H9 (cell line): ENCODE measurements at places on chromosomes 7 and 10. TPM values are rescaled to one million over a fixed set of nuclear protein-coding genes. Genes with fewer than 3 reads are reported as not detected.

MLXIPL gene
- 5.5 and 6.1 TPM in 2 replicates for total RNA-seq

PRSS2 gene
- not detected in 2 replicates for total RNA-seq

- H3K4me1 ChIP-seq, result no peaks in the 10 kb centered on the region
- no peaks in the 10 kb centered on the region for H3K27me3 ChIP-seq
- H3K36me3 ChIP-seq, result no peaks in the 10 kb centered on the region; the same call in 1 of the 2 replicates
- H3K4me3 ChIP-seq, result no peak overlapping the region
- H3K27ac ChIP-seq, result no peak overlapping the region
- DNase-seq, result no peak
These were observed 17.5 kb downstream of the STEAP1B start for GRCh38 chr7:22482503-22482902.

DNA sequence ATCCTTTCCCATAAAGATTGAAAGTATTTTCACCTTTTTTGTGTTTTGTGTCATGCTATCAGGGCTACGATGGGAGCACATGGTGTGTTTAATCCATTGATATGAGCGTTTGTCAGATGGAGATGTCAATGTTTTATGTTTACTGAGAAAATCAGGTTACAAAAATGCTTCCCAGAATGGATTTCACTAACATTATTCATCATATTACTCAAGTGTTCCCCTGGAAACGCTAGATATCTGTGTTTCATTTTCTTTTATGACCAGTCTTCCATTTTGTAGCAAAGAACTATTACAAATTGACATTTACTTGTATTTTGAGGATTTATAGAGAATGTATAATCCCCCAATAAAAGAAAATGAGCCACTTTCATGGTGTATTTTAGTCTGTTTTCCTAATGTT, 293.5 kb upstream of the AKR1E2 start:
- no peaks in the 10 kb centered on the region for H3K27me3 ChIP-seq
- no peaks in the 10 kb centered on the region for H3K4me1 ChIP-seq
- no peaks in the 10 kb centered on the region for H3K36me3 ChIP-seq
- no peak overlapping the region for H3K4me3 ChIP-seq
- no peak overlapping the region for H3K27ac ChIP-seq

- no peaks in the 10 kb centered on the region; the same call in 2 of the 3 replicates for H3K36me3 ChIP-seq
- no peak overlapping the region for H3K4me3 ChIP-seq
- no peak for DNase-seq
- no peak overlapping the region for H3K27ac ChIP-seq
- H3K27me3 ChIP-seq, result no peaks in the 10 kb centered on the region
These were observed 64.0 kb downstream of the HYCC1 start for GRCh38 chr7:22949944-22950343.
